ENCODE measurements at places on chromosomes 3 and 15.
A peak's percentile ranks its signal among the peaks of the same experiment; 100 is the strongest.

GRCh38 chr15:72740219-72740618, 43.3 kb downstream of the ADPGK start:
- H3K4me1 ChIP-seq = peaks cover 21% of the 10 kb centered on the region
- H3K27me3 ChIP-seq = no peaks in the 10 kb centered on the region
- H3K4me3 ChIP-seq = no peak overlapping the region
- H3K36me3 ChIP-seq = peaks cover 44% of the 10 kb centered on the region
- no peak for DNase-seq
- peak overlapping the region; percentile 76 for H3K27ac ChIP-seq

DNA sequence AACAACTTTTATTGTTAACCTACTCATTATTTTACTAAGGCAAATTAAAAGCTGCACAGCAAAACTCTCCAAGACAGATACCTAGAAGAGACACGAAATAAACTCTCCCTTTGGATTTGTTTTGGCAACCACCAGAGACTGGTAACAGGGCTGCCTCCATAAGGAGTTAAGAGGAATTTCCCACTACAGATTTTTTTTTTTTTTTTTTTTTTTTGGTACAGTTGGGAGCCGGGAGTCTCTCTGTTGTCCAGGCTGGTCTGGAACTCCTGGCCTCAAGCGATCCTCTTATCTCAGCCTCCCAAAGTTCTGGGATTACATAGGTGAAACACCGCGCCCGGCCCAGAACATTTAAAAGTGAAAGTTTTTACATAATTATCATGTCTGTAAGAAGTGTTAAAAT, 73.6 kb upstream of the VGLL4 start:
- no peak overlapping the region for H3K4me3 ChIP-seq
- H3K4me1 ChIP-seq = peaks cover 13% of the 10 kb centered on the region
- no peak for DNase-seq
- H3K27ac ChIP-seq = no peak overlapping the region
- H3K27me3 ChIP-seq = peaks cover 8% of the 10 kb centered on the region
- H3K36me3 ChIP-seq = no peaks in the 10 kb centered on the region

- H3K4me1 ChIP-seq = peaks cover 6% of the 10 kb centered on the region
- no peaks in the 10 kb centered on the region for H3K27me3 ChIP-seq
- peaks cover 3% of the 10 kb centered on the region for H3K36me3 ChIP-seq
- no peak for DNase-seq
Measured at GRCh38 chr3:197505796-197506548, 49.8 kb downstream of the BDH1 start.

- H3K36me3 ChIP-seq = no peaks in the 10 kb centered on the region
- H3K4me3 ChIP-seq = no peak overlapping the region
- no peaks in the 10 kb centered on the region for H3K27me3 ChIP-seq
- no peak for DNase-seq
Measured at GRCh38 chr15:32943711-32944110, 225.9 kb downstream of the GREM1 start.

DNA sequence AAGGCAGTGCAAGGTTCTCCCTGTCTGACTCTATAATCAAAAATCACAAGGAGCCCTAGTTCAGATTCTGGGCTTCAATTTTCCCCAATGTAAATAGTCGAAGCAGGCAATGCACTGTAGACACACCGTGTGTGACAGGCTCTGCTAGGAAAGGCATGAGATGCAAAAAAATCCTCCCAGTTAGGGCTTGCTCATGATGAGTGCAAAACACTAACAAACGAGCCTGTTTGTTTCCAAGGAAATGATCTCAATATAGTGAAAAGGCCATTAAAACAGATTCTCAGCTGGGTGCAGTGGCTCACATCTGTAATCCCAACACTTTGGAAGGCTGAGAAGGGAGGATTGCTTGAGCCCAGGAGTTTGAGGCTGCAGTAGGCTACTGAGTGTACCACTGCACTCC, 55.7 kb downstream of the UMPS start:
- H3K36me3 ChIP-seq = no peaks in the 10 kb centered on the region
- peaks cover 2% of the 10 kb centered on the region for H3K4me1 ChIP-seq
- H3K4me3 ChIP-seq = no peak overlapping the region

DNA sequence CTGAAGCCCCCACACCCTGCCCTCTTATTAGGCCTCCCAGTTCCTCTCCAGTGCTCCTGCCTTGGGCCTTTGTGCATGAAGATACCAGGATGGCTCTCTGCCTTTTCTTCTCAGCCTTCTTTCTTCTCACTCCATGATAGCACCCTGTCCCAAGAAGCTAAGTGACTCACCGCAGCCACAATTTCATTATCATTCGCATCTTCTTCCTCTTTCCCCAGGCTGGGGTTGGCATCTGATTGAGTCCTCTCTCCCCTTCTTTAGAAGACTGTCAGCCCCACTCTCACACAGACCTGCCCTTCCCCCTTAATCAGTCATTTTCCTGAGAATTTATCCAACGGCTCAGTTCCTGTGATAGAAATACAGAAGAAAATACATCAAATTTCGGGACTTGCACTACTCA, 102.0 kb downstream of the STAC start:
- no peak for DNase-seq
- H3K27ac ChIP-seq = no peak overlapping the region
- no peaks in the 10 kb centered on the region for H3K4me1 ChIP-seq
- H3K27me3 ChIP-seq = no peaks in the 10 kb centered on the region
- H3K4me3 ChIP-seq = no peak overlapping the region
